ENCODE measurements at places on chromosomes 7 and 10. TPM values are rescaled to one million over a fixed set of nuclear protein-coding genes. Genes with fewer than 3 reads are reported as not detected.

Gene LRRC17
- total RNA-seq: 0.22 TPM

Gene LRRC27
- total RNA-seq: 6.2 TPM

Gene EPHA1
- not detected for total RNA-seq

Gene TAF3
- total RNA-seq: 8.0 TPM

Gene PCLO
- total RNA-seq: 1.2 TPM

Gene HGF
- not detected for total RNA-seq

Gene GIMAP8
- not detected for total RNA-seq

Gene EBLN1
- not detected for total RNA-seq

Gene MIOS
- 19.2 TPM for total RNA-seq

Gene ACSM6
- total RNA-seq: not detected

Gene CCDC136
- 2.9 TPM for total RNA-seq

Gene MRPL32
- 70.8 TPM for total RNA-seq

Gene OR13A1
- not detected for total RNA-seq

Gene ERVW-1
- total RNA-seq: not detected

Gene VGF
- total RNA-seq: 15.1 TPM

Gene CUBN
- total RNA-seq: 0.02 TPM

Gene C10orf67
- 0.11 TPM for total RNA-seq

Gene TECTB
- not detected for total RNA-seq

Gene TAS2R3
- not detected for total RNA-seq

Gene PSAP
- 978 TPM for total RNA-seq

Gene BCAP29
- total RNA-seq: 38.2 TPM

Gene NAT16
- 0.06 TPM for total RNA-seq

Gene PHYHIPL
- total RNA-seq: 0.38 TPM

Gene MMD2
- not detected for total RNA-seq

Data from A549 treated with RU486 at 1 μM for 4 hours (cell line).